ENCODE measurements at places on chromosomes 16 and 17.

GRCh38 chr17:71117466-71117865, 948.1 kb downstream of the KCNJ2 start:
- peak; percentile 49 for DNase-seq

GRCh38 chr16:50708373-50709060, 15.1 kb downstream of the NOD2 start:
- no peak for DNase-seq

DNA sequence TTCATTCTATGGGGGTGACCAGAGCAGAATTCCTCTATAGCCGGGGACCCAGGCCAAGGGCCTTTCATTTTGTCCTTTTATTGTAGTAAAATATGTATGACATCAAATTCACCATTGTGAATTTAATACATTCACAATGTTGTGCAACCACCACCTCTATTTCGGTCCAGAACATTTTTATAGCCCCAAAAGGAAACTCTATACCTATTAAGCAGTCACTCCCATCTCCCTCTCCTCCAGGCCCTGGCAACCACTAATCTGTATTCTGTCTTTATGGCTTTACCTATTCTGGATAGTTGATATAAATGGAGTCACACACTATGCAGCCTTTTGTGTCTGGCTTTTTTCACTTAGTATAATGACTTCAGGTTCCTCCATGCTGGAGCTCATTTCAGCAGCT, 9.7 kb upstream of the TNS4 start:
- no peak for DNase-seq

DNA sequence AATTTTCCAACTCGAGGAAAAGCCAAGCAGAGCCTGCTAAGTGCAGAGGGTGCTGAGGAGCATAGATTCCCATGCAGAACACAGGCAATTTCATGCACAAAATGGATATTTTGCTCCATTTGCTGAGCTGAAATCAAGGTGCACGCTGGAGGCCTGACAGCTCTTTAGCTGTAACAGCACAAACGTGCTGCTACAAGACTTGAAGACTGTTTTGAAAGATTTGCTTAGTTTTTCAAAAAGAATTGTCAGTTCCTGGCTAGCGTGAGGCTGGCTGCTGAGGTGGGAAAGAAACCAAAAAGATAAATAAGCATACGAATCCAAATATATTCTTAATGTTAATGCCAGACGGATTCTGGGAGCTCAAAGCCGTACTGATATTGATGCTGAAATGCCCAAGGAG, 309.0 kb upstream of the MAF start:
- DNase-seq, result no peak

GRCh38 chr16:4404967-4405696, 11.3 kb downstream of the CORO7 start:
- DNase-seq, result no peak

- DNase-seq, result peak; percentile 75
These were observed 785 bp downstream of the NME3 start for GRCh38 chr16:1770328-1771187.

- no peak for DNase-seq
These were observed 227.3 kb upstream of the IRX5 start for GRCh38 chr16:54703339-54703738.

DNA sequence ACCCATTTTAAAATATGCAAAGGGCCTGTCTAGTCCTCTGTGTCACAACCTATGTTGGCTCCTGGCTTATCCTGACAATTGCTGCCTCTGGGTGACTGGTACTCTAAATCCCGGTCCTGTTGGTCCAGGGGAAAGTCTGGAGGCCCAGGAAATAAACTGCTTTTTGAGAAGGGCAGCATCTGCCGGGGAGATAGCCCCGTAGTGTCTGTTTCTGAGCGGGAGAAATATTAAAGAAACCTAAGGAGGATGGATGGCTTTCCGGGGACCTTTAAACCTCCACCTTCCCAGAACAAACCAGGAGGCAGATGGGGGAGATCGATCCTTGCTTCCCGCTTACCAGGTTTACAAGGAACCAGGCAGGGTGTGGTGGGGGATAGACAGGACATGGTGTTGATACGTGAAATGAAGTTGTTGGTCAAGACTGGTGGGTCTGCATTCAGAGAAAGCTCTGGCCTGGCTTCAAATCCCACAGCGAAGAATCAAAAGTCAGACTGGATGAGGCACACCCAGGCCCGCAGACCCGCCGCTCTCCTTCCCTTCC, 3.8 kb downstream of the HOXB2 start:
- no peak for DNase-seq

DNA sequence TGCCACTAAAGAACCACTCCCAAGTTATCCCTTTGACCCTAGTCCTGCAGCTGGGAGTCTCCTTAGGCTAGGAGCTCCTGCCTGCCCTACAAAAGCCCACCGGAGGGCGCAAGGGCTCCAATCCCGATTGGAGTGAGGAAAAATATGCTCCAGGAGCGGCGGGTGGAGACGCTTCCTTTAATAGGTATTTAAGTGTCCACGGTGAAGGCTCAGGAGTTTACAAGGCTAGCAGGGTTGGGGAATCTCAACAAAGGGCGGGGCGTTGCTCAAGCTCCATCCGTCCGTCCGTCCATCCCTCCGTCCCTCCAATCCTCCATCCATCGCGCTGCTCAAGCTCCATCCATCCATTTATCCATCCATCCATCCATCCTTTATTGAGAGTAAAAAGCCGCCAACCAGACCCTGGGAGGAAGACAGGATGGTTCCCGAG, 556 bp upstream of the SPNS1 start:
- peak; percentile 76 for DNase-seq

GRCh38 chr16:4694642-4695451, 1.5 kb downstream of the NUDT16L1 start:
- DNase-seq, result no peak

GRCh38 chr17:10956821-10957220, 118.9 kb upstream of the PIRT start:
- no peak for DNase-seq

GRCh38 chr17:78357177-78357586, 2.7 kb downstream of the SOCS3 start:
- DNase-seq, result peak; percentile 78

DNA sequence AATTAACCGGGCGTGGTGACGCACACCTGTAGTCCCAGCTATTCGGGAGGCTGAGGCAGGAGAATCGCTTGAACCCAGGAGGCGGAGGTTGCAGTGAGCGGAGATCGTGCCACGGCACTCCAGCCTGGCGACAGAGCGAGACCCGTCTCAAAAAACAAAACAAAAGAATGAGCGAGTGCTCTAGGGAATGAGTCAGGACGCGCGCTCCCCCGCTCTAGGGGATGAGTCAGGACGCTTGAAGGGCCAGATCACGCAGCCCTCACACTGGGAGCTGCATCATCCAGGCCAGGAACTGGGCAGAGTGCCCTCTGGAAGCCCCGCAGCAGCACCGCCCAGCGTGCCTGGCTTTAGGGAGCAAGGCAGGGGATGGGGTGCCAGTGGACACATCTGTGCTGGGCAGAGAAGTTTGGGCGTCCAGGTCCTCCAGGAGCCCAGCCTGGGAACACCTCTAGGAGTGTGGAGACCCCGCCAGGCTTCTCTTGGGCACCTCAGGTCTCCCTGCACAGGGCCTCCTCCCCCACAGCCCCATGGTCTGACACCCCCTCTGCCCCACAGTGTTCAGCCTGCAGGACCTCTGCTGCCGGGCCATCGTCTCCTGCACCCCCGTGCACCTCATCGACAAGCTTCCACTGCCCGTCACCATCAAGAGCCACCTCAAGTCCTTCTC, 3.9 kb upstream of the WFIKKN1 start:
- peak; percentile 98 for DNase-seq

- DNase-seq, result no peak
These were observed 173.6 kb downstream of the PRKCA start for GRCh38 chr17:66476014-66476413.

DNA sequence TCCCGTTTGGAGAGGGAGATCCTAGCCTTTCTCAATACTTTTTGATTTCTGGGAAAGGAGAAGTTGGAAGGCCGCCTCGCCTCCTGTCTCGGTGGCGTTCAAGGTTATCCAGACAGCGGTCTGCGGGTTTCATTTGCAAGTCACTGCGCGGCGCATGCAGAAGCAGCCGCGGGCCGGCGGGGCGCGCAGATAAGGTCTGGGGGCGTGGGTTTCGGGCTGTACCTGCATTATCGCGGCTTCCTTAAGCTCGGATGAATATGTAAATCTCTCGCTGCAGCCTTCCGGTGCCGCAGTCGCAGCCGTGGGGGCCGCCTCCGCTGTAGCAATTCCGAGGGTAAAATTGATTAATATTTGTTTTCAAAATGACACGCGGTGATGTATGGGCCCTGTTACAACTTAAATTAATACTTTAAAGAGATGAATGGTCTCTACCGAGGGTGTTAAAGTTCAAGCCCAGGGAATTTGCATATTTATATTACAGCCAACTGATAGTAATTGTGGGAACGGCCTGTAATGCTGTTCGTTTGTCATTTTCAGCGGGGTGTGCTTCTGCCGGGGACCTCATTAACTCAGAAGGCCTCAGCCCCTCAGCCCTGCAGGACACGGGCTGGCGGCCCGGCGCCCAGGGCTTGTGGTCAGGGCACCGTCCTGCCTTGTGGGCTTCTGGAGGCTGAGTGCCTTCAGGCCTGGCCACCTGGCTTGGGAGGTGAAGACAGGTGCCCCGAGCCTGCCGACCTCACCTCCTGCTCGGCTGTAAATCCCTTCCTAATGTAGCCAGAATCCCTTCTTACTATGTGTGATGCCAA, 99.4 kb downstream of the CYLD start:
- no peak for DNase-seq

DNA sequence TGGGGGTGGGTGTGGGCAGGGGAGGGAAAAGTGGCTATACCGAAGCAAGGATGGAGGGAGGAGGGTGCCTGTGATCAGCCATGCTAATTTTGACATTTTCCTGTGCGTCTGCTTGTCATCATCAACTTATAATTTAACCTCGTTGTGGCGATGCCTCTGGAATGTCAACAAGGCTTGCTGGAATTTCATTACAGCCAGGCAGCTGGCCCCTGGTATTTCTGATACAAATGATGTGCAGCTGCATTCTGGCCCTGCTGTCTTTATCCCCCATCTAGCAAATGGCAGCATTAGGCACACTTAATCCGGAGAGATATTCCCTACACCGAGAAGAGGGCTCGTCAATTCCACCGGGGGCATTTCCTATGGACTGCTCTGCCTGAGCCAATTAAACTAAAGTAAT, 278.3 kb upstream of the CCL2 start:
- DNase-seq, result no peak

DNA sequence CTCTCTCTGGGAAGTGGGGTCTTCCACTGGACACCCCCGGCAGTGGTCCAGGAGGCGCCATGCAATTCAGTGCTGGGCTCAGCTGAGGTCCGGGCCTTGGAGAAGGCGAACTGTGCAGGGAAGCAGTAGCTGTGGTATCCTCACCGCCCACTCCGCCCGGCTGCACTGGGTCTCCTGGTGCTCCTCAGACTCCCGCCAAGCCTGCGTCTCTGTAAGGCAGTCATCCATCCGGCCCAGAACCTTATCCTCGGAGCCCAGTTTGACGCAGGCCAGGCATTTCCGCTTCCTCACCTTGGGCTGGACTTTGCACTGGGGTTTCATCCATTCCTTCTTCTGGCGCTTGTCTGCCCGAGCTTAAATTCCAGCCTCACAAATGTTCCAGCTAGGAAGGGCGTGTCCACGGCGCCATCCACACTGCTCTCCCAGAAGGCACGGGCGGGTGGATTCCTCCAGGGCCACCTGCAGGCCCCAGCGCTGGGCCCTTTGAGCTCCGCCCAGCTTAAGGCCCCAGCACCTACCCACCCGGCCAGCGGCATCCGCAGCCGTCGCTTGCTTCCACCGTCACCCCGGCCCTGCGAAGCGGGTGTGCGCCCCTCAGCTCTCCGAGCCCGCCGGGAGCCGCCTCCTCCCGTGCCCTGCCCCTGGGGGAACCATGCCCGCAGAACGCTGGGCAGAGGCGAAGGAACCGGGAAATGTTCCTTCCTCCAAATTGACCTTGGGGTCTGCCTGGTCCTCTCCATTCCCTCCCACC, 1884.8 kb downstream of the TP53TG3F start:
- DNase-seq, result no peak

GRCh38 chr17:49967621-49968404, 1.2 kb upstream of the DLX4 start:
- DNase-seq, result no peak

DNA sequence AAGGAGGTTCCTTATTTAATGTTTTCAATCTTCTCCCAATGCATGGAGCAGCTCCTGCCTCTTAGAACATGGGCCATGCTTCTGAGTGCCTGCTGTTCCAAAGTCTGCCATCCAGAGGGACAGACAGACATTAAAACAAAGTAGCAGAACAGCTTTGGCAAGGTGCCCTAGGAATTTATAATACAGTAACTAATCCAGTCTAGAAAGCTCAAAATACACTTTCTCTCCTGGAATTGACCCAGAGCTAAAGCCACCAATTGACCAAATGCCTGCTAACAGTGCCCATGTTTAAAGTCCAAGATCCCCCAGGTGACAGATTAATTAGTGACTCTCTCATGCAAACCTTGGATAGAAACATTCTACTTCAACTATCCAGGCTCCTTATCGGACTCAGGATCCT, 11.1 kb upstream of the CHRNE start:
- DNase-seq, result no peak

GRCh38 chr17:77281122-77281903, 140.5 kb downstream of the SEC14L1 start:
- DNase-seq, result no peak

- no peak for DNase-seq
These were observed 5.5 kb downstream of the TBX2 start for GRCh38 chr17:61404913-61405685.

- no peak for DNase-seq
These were observed 18.2 kb downstream of the RBFOX1 start for GRCh38 chr16:7350806-7351205.

Measured in fibroblast of mammary gland (primary cell).